ENCODE measurements at places on chromosomes 5 and 9. TPM values are rescaled to one million over a fixed set of nuclear protein-coding genes. Genes with fewer than 3 reads are reported as not detected.

STC2 gene
- 3.2 TPM for total RNA-seq

TLR4 gene
- 0.08 TPM for total RNA-seq

CCL21 gene
- not detected for total RNA-seq

PCA3 gene
- total RNA-seq: not detected

CCDC192 gene
- not detected for total RNA-seq

ADAMTSL1 gene
- total RNA-seq: not detected

PTGS1 gene
- total RNA-seq: 0.35 TPM

CDC25C gene
- 1.3 TPM for total RNA-seq

- no peak for DNase-seq
Measured at GRCh38 chr9:34203992-34204635, 25.3 kb downstream of the UBAP1 start.

DNA sequence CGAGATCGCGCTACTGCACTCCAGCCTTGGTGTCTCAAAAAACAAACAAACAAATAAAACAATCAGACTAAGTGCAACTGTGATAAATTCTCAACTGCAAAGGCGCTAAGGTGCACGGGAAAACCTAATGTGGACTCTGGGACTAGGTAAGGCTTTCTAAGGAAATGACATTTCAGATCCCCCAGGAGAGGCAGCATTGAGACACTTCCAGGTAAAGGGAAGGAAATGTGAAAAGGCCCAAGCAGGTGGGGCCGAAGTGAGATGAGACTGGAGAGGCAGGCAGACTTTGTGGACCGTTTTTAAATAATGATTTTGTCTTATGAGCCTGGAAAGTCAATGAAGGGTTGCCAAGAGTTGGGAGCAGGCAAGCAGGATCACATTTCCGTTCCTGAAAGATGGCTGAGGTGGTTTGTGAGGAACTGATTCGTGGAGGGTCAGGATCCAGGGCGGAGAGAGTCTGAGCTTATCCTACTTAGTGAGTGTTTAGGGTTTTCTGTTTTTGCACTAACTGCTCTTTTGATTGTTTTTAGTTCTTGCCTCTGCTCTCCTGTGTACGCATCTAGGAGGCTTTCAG, 2.0 kb upstream of the APBA1 start:
- DNase-seq: no peak

GRCh38 chr9:126232461-126232860, 94.2 kb upstream of the MVB12B start:
- no peak for DNase-seq

DNA sequence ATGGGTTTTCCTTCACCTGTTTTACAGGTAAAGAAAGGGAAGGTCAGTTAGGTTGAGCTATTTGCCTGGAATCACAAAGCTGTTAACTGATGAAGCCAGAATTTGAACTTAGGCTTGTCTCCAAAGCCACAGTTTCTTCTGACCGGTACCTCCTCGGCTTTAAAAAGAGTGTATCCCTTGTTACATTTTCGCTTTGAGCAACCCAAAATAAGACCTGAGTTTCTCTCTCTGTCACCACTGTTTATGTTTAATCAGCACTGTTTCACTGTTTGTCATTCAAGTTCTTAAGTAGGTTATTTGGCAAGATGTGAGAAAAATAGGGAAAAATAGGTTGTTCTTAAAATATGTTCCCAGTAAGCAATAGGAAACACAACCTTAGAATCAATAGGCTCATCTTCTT, 84.6 kb downstream of the VCAN start:
- DNase-seq: no peak

- no peak for DNase-seq
Measured at GRCh38 chr5:32679218-32679617, 31.9 kb upstream of the NPR3 start.

- no peak for DNase-seq
Measured at GRCh38 chr9:108194154-108194553, 661.6 kb downstream of the ACTL7B start.

DNA sequence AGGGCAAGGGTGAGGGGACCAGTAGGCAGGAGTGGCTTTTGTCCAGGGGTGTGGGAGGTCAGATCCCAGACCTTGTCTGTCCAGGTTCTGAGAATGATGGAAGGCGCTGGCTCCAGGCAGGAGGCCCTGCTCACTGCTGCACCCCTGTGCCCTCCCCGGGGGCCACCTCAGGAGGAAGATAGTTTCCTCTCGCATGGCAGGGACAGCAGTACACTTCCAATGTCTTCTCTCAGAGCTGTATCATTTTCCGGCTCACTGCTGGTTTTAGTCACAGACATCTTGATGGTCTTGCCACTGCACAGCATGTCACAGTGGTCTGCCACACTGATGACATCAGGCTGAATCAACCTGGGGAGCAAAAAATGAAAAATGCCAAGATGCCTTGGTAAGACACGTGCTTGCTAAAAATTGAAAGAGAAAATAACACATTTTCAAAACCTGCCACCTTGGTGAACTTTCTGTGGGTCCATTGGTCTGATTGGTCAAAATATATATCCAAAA, 3.3 kb upstream of the SLC6A3 start:
- DNase-seq: no peak

GRCh38 chr5:68954618-68954910, 139.2 kb upstream of the SLC30A5 start:
- no peak for DNase-seq

Measured in activated T-cell treated with anti-CD3 and anti-CD28 coated beads, Interleukin-2, amount 50 U/mL, for 4 hours (primary cell).